ENCODE measurements at places on chromosomes 1 and 21. TPM values are rescaled to one million over a fixed set of nuclear protein-coding genes. Genes with fewer than 3 reads are reported as not detected.

TMPRSS15 gene
- not detected for total RNA-seq

ELF3 gene
- 0.49 TPM for total RNA-seq

TSSK3 gene
- 1.0 TPM for total RNA-seq

OR14K1 gene
- not detected for total RNA-seq

BEND5 gene
- total RNA-seq: 0.51 TPM

MAEL gene
- not detected for total RNA-seq

CDC42BPA gene
- 50.8 TPM for total RNA-seq

RAP1GAP gene
- total RNA-seq: 0.54 TPM

S100A4 gene
- 6.5 TPM for total RNA-seq

DLGAP3 gene
- total RNA-seq: 0.21 TPM

DIO1 gene
- total RNA-seq: not detected

FGR gene
- total RNA-seq: 0.50 TPM
